ENCODE measurements at places on chromosomes 13 and 19. TPM values are rescaled to one million over a fixed set of nuclear protein-coding genes. Genes with fewer than 3 reads are reported as not detected.
A peak's percentile ranks its signal among the peaks of the same experiment; 100 is the strongest.

GRCh38 chr13:38093425-38093824 lies 223.9 kb upstream of the TRPC4 start:
- DNase-seq: no peak

GRCh38 chr13:90565985-90566713 lies 781.3 kb upstream of the MIR17HG start:
- no peak for DNase-seq

- DNase-seq: no peak
Measured at GRCh38 chr19:3833578-3834348, 35.1 kb downstream of the ZFR2 start.

GRCh38 chr13:59111751-59112171 lies 1052.0 kb downstream of the DIAPH3 start:
- no peak for DNase-seq

TMC4 gene
- 1.7 TPM for total RNA-seq

DNA sequence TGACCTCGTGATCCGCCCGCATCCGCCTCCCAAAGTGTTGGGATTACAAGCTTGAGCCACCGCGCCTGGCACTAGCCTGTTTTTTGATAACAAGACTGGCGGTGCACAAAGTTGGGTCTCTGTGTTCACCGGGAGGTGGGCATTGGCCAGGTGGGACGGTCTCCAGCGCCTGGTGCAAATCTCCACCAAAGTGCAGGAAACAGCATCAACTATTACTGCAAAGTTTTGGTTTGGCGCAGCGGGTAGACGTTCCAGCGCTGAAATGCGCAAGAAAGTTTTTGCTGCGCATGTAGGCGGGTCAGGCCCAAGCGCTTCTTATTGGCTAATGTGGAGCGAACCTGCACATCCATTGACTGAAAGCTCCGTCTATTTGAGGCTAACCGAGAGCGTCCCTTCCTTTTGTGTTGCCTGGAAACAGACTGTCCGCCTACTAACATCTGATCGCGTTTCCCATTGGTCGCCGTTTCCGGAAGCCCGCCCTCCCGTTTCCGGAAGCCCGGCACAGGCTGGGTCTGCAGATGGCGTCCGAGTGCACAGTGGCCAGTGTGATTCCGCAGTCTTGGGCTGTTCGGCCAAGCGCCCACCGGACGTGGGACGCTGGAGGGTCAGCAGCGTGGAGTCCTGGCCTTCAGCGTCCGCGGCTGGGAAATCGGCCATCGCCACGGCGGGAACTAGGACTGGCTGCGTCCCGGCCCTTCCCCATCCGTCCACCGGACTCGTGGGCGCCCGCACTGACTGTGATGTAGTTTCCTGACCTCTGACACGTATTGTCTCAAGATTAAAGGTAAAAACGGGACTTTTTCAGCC lies 53.3 kb upstream of the ZNF527 start:
- peak; percentile 88 for DNase-seq

DNA sequence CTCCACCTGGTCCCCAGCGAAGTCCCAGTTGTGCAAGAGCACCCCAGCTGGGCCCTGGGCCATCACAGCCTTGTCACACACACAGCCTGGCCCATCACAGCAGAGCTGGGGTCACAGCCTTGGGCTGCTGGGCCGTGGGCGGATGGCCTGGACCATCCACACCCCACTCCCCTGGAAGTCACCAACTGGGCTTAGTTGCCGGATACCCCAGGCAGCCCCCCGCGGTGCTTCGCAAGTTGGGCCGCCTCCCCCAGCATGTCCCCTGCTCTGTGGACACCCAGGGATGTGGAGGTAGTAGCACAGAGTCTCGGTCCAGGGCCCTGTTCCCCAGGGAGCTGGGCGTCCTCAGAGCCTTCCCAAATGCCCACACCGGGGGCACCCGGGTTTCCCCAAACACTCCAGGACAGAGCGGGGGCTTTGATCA lies 4.5 kb upstream of the ZNF554 start:
- no peak for DNase-seq

SPC24 gene
- 65.4 TPM for total RNA-seq

POU2F2 gene
- total RNA-seq: 33.9 TPM

DNA sequence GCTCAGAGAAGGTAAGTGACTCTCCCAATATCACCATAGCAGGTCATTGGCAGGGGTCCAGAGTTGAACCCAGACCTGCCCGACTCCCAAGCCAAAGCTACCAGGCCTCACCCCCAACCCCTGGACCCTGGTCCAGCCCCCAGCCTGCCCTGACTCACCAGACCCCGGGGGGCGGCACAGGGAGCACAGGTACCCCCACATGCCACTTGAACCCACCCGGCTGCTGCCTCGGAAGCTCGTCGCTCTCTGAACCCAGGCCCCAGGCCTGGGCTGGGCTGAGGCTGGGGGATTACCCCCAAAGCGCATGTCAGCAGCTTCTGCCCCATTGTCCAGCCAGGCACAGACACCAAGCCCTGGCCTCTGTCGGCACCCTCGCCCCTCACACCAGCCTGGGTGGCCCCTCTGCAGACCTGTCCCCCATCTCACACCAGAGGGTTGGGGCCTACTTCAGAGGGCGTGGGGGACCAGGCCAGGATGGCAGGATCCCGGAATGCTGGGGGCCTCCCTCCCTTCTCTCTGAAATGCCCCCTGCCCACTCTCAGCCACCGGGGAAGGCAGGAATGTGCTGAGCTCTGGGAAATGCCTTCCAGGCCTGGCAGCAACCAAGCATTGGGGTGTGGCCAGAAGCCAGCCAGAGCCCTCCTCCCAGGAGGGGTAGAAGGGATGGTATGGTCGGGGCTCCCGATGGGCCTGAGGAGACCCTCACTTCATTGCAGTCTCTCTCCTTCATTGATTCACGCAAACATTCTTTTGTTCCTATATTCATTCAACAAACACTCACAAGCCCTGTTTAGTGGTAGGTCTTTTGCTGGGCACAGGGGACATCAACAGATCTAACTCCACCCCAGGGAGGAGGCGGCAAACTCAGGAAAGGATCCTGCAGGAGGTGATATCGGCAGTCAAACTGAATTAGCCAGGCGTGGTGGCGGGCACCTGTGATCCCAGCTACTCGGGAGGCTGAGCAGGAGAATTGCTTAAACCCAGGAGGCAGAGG lies 1.7 kb upstream of the PRX start:
- DNase-seq: no peak

DNA sequence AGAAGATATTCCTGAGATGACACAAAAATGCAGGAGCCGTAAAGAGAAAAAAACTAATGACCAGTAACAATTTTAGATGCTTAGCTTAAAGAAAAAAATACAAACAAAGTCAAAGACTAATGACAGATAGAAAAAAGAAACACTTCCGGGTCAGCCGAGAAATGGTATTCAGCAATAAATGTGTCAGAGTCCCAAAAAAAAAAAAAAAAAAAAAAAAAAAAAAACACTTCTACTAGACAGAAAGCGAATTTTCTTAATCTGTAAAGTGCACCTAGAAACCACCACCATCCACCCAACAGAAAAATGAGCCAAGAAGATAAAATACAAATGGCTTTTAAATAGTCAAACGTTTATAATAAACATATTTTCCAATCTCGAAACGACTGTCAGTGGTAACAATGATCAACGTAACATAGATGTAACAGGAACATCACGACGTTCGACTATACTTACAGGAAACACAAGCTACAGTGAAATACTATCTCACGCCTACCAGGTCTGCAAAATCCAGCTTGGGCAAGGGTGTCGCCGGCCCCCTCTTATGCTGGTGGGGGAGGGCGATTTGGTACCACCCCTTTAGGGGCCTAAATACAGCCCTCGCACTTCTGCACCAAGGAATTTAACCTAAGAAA lies 10.6 kb downstream of the ABHD17A start:
- no peak for DNase-seq

DNA sequence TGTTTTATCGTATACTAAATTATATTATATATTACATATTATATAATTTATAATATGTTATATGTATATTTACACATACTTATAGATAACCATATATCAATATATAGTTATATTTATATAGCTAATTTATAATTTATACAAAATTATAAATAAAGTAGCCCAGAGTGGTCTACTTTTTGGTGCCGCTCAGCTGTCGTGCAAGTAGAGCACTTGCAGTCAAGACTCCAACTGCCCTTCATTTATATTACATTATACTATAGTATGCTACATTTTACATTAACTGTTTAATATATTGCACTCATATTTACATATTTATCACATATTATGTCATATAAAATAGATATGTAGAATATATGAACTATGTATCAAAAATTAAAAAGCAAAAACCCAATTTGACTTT lies 1124.7 kb upstream of the MIR17HG start:
- DNase-seq: no peak

Data from activated naive CD8-positive, alpha-beta T cell treated with anti-CD3 and anti-CD28 coated beads, Interleukin-2, amount 10 ng/mL, durations not matched to agents 7 days and 5 days (primary cell).